ENCODE measurements at places on chromosomes 11 and 22. TPM values are rescaled to one million over a fixed set of nuclear protein-coding genes. Genes with fewer than 3 reads are reported as not detected.

Gene MS4A15
- not detected for total RNA-seq

Gene GLYATL1
- not detected for total RNA-seq

Gene SLC17A6
- total RNA-seq, result not detected

Gene CNIH2
- total RNA-seq, result 0.75 TPM

Gene TSSK2
- not detected for total RNA-seq

DNA sequence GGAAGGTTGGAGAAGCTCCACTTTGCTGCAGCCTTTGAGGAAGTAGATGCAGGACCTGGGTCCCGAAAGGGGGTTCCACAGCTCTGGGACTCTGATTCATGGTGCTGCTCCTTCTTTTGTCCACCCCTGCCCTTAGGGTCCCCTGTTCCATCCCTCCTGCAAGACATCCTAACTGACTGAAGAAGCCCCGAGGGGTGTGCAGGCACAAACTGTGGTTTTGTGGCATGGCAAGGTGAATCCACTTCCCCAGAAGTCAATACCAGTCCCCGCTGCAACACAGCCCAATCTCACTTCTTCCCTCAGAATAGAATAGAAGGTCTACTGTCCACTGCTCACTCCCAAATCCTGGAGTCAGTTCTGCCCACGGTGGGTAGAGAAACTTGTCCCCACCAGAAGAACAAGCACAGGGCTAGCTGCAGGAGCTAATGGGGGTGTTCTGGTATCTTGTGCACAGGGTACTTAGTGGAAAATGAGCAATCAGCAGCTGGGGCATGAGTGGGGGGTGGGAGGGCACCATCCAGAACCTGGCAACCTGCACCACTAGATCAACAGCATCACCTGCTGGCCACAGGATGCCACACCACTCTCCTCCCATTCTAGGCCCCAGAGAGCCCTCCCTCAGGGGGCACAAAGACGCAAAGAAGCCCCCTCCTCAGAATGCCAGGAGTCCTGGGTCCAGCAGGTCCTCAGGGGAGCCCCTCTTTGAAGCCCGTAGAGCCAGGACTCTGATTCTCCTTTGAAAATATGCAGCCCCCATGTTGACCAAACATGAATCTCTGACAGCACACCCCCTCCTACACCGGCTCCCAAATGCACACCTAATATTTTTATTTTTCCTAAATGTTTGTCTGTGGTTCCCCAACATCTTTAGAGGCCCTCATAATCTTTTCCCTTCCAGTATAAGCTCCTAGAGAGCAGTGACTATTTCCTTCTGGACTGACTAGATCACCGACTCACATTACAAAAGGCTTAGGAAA is 14.1 kb downstream of the SPATA19 start:
- DNase-seq, result no peak

GRCh38 chr11:87323899-87324298 is 286.2 kb downstream of the TMEM135 start:
- no peak for DNase-seq

DNA sequence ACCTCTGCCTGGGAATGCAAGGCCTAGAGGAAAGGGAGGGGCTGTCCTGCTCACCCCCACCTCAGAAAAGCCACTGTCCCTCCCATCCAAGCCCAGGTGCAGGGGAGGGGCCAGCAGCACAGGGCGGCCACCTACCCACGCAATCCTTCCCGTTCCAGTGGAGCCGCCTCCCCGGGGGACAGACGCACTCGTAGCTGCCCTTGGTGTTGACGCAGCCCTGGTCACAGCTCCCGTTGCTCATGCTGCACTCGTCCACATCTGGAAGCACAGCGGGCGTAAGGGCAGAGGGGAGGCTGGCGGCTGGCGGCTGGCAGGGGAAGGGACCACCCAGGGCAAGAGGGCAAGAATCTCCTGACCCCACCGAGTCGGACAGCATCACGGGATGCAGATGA is 40.3 kb upstream of the TTLL12 start:
- no peak for DNase-seq

GRCh38 chr22:47345025-47345424 is 582.6 kb downstream of the TBC1D22A start:
- DNase-seq, result no peak

GRCh38 chr11:65718531-65718930 is 2.1 kb downstream of the RNASEH2C start:
- no peak for DNase-seq

- no peak for DNase-seq
Measured at GRCh38 chr11:59078435-59078834, 7.7 kb upstream of the GLYATL1B start.

DNA sequence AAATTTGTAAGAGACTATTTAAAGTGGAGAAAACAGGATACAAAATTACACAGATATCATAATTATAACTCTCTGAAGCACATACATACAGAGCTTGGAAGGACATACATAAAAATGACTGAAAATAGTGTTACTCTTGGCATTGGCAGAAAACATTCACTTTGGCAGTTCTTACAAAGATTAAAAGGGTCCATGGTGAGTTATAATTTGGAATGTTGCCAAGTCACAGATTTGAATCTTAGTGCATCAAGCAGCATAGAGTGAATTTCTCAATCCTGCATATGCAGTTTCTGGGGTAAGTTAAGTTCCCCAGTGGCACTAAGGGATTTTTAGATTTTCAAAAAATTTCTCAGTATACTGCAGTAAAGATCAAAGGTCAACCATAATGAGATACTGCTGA is 115.9 kb downstream of the CCDC81 start:
- DNase-seq, result no peak

GRCh38 chr22:20026204-20026908 is 5.4 kb downstream of the TANGO2 start:
- no peak for DNase-seq

DNA sequence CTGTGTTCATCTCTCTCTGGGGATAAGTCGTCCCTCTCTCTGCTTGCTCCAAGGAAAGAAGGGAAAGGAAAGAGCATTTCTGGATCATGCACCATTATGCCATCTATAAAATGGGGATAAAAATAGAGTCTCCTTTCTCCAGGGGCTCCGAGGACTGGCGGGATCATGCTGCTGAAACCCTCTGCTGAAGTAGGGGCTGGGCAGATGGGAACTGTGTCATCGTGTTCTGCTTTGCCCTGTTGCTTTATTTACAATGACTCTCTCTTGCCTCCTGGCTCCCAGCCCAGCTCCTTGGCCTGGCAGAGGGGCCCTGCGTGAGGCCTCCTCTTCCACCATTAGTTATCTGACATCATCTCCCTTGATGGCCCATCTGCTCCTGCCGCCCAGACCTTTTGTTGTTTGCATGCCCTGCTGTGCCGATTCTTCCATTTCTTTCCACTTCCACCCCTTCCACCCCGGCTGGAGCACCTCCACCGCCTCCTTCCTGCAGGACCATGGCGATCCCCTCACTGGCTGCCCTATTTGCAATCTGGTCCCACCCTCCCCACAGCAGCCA is 200.9 kb downstream of the MYO18B start:
- DNase-seq, result no peak

DNA sequence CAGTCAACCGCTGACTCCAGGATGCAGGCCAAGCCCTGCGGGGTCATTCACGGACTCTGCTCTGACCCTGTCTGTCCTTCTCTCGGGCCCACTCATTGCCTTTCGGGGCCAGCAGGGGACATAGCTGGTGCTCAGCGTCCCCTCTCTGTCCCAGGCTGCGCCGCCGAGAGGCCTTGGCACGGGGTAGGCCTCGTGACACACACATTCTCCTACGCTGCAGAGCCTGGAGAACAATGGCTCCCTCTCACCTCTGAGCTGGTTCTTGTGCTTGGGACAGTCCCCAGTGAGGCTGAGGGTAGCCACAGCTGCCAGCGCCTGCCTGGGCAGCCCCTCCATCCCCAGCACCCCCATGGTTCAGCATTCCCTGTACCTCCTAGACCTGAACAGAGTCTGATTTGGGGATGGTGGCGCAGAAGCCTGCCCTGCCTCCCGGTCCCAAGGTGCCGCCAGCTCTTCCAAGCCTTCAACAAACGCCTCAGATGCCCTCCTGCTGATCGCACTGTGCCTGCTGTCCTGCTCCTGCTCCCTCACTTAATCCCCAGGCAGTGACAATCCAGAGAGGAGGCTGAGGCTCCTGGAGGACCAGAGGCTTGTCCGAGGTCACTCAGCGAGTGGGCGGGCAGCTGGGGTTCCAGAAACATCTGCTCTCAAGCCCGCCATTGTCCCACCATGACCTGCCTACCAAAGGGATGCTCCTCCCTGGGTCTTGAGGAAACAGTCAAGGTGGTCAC is 30.4 kb downstream of the DUSP8 start:
- DNase-seq, result no peak

DNA sequence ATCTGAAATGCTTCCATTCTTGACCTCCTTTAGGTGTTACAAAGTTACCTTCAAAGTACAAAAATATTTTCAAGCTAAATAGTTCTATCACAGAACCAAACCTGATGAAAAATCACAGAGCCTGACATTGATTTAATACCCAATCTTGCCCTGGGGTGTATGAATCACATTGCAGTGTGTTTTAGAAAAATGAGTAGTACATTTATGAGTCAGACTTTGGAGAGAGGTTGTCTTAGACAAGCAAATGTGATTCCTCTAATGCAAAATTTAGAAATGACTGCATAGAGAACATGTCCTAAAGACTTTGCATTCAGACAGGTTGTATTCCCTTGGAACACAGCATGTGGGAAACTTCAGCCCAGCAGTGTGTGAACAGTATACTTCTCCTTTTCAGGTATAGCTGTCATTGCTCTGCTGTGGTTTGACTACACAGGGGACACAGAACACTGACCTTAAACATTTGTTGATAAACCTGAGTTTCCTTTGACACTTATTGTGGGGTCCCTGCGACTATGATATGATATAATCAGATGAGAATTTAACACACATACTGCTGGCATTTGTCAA is 972.1 kb downstream of the JRKL start:
- no peak for DNase-seq

DNA sequence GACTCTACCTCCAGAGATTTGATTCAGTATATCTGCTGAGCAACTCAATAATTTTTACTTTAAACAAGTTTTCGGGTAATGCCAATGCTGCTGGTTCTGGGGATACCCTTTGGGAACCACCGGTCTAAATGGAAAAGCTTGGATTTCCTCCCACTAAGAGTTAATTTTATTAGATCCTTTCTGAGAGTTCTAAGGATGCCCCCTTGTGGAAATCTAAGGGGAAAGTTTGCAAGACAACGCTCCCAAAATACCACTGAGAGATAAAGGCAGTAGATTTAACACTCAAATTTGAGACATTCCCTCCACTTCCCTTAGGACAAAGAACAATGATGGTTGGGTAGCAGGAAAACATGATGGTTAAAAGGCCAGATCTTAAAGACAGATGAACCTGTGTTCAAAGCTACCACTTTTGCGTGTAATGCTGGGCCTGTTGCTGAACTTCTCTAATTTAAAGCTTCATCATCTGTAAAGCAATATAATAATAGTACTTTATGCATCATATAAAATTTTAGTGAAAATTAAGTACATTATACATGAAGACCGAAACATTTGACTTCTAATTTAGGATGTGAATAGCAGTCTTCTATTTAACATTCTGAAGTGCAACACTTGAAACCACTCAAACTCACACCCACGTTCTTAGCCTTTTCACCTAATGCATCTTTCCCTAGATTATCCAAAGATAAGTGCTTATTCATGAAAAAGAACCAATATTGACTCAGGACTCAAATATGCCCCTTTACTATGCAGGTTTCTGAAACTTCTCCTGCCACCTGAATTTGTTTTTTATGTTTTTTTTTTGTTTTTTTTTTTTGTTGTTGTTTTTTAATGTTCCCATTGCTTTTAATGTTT is 110.1 kb upstream of the LUZP2 start:
- DNase-seq, result no peak

- no peak for DNase-seq
Measured at GRCh38 chr11:114466742-114467141, 27.5 kb downstream of the REXO2 start.

- DNase-seq, result no peak
Measured at GRCh38 chr11:121964591-121964990, 151.4 kb downstream of the BLID start.

DNA sequence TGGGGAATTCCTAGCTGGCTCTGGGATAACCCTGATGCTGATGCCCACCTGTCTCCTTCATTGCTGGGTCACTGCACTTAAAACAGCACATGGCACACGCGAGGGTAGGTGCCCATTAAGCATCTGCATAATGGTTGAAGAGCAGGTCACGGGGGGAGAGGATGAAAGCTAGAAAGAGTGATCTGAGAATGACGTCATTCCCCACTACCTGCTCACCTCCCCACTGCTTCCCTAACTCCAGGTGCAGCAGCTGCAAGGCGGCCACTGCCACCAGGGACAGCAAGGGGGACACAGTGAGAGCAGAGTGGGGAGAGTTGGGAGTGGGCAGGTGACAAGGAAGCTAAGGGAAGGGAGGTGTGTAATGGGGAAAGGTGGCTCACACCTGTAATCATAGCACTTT is 27.0 kb downstream of the ADA2 start:
- DNase-seq, result no peak

DNA sequence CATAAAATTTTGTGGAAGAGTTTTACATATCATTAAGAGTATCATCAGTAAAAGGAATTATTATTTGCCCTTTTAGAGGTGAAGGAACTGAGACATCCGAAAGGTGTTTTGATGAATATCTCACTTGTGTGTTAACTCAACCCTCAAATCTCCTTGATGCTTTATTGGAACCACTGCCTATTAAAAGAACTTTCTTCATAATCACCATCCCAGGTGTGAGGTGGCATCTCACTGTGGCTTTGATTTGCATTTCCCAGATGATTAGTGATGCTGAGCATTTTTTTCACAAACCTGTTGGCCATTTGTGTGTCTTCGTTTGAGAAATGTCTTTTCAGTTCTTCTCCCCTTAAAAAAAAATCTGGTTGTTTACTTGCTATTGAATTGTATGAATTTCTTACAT is 134.0 kb upstream of the SYN3 start:
- DNase-seq, result no peak

DNA sequence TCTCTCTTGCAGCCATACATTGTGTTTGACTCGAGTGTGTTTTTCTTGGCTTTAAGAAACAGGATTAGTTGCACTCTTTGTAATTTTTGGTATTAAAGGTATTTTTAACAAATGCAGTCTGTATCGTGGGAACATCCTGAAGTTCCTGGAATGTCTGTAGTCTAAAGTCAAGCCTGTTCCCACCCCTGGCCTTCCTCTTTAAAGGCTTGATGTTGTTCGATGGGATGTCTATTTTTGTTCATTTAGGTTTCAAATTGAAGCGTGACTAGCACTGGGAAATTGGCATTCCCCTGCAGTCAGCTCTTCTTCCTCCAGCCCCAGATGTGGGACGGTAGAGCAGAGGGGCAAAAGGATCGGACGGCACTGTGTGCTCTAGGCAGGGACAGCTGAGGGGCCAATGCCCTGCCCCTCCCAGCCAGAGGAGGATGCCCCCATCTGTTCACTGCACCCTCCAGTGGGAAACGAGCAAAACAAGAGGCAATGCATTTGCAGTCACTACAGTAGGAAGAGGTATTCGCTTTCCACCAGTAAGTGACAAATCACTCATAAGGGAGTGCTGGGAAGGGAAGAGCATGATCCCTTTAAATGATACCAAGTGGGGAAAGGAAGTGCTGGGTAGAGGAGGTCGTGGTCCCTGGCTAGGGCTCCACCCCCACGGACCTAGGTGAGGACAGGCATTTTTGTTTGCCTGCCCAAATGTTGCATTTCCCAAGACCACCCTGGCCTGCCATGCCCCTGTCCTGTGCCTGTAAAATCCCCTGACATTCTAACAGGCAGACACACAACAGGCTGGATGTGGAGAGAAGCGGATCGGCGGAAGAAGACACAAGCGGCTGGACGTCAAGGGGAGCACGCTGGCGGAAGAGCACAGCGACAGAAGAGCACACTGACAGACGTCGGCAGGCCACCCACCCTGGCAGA is 47.4 kb upstream of the SEPTIN5 start:
- no peak for DNase-seq

- DNase-seq, result no peak
Measured at GRCh38 chr22:34808618-34809017, 257.3 kb upstream of the ISX start.

GRCh38 chr22:40603088-40603605 is 33.4 kb downstream of the MRTFA start:
- no peak for DNase-seq

- no peak for DNase-seq
Measured at GRCh38 chr11:107824668-107825369, 33.8 kb downstream of the SLC35F2 start.

All from aorta (tissue), 5 donors.